ENCODE measurements at places on chromosomes 3 and 15. TPM values are rescaled to one million over a fixed set of nuclear protein-coding genes. Genes with fewer than 3 reads are reported as not detected.
A peak's percentile ranks its signal among the peaks of the same experiment; 100 is the strongest.

DNA sequence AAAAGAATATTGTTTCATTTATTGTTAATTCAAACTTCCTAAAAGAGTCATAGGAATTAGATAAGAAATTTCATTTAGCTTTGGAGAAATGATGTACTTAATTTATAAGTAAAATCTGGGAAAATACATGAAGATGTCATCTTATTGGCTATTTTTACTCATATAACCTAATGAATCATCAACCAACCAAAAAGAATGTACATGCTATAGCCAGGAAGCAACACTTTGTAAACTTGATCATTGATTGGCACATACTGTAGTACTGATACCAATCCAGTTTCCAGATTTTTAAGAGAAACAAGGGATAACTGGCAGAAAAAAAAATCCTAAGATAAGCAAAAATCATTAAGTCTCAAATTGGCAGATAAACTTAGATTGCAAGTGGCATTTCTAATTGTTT is 207.9 kb upstream of the CDIN1 start:
- DNase-seq: peak; percentile 44

- DNase-seq: no peak
These were observed 478.3 kb upstream of the PPP2R3A start for GRCh38 chr3:135487261-135487660.

DNA sequence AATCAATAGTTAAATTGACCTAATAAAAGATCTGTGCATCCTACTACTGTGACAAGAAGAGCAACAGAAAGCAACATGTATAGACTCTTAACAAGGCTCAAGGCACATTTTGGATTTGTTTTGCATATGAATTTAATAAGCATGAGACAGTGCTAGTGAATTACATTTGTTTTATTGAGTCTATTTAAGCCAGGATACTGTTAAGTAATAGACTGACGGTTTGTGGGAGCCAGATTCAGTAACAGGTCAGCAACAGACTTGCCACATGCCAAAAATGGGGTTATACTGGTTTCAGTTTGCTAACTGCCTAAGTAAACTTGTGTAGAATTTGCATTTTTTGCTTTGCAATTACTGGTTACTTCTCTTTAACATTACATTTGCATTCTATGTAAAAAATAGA is 54.0 kb downstream of the MBNL1 start:
- no peak for DNase-seq

DNA sequence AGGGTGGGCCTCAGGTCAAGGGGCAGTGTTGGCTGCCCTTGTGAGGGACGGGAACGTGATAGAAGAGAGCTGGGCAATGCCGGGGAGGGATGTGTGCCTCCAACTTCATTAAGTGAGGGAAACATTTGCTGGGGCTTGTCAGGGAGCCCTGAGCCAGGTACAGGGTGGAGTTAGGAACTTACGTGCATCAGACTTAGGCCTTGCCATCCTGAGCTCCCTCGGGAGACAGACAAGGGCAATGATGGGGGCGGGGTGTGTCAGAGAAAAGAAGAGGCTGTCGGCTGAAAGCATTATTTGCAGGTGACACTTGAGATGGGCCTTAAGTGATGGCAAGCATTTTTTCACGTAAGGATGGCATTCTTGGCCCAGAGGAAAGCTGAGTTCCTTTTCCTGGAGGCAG is 1.6 kb downstream of the FAM131A start:
- no peak for DNase-seq

DNA sequence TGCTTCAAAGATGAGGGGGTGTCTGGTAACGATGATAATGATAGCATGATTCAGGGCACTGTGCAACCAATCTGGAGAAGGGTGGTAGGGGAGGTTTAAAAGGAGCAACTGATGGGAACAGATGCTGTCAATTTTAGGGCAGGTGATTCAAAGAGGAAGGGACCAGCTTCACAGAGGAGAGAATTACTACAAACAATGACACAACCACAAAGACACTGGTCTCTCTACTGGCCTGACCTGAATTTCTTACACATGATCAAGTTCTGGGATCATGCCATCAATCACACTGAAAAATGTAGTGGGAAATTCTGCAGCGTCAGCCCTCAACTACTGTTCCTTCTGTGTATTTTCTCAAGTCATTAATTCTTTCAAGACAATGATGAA is 2.6 kb upstream of the CDV3 start:
- DNase-seq: no peak

GRCh38 chr15:65870889-65871533 is 1.7 kb downstream of the RAB11A start:
- DNase-seq: peak; percentile 78

GRCh38 chr3:190892395-190892902 is 30.0 kb upstream of the GMNC start:
- DNase-seq: no peak

The TNIK gene
- polyA plus RNA-seq: 3.5 TPM

The SH2D7 gene
- polyA plus RNA-seq: not detected

The SPESP1 gene
- polyA plus RNA-seq: 12.8 TPM

The UBR1 gene
- 9.6 TPM for polyA plus RNA-seq

The CA12 gene
- polyA plus RNA-seq: 220 TPM

Data from mammary epithelial cell (primary cell).